ENCODE measurements at places on chromosomes 1 and 21. TPM values are rescaled to one million over a fixed set of nuclear protein-coding genes. Genes with fewer than 3 reads are reported as not detected.

DNA sequence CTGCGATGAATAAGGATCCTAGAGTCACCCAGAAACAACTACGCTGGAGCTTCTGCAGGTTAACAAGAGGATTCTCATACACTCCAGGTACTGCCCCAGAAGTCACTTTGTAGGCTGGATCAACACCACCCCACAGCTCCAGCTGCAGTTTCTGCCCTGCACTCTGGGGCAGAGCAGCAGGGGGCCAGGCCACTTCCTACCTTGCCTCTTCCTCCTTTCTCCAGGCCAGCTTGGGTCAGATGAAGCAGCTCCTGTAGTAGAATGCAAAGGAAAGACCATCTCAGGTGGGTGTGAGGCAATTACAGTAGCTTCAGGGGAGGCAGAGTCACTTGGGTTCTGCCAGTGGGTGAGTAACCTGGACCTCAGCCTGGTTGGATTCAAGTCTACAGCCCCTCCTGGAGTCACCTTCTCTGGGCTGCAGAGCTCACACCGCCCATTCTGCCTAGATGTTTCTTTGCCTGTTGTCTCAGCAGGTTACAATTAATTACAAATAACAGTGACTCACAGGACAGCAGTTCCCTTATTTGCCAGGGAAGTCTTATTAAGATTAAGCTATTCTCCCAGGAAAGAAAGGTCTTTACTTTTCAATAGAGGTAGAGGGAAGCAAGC is 24.4 kb upstream of the BCAR3 start:
- no peaks in the 10 kb centered on the region for H3K36me3 ChIP-seq
- peaks cover 36% of the 10 kb centered on the region for H3K4me1 ChIP-seq
- no peak for DNase-seq
- no peak overlapping the region for H3K27ac ChIP-seq
- H3K4me3 ChIP-seq: no peak overlapping the region

GRCh38 chr1:108117945-108118902 is 81.9 kb downstream of the SLC25A24 start:
- peaks cover 11% of the 10 kb centered on the region for H3K27me3 ChIP-seq
- no peak for DNase-seq
- peaks cover 5% of the 10 kb centered on the region for H3K4me1 ChIP-seq
- H3K4me3 ChIP-seq: no peak overlapping the region
- no peak overlapping the region for H3K27ac ChIP-seq

DNA sequence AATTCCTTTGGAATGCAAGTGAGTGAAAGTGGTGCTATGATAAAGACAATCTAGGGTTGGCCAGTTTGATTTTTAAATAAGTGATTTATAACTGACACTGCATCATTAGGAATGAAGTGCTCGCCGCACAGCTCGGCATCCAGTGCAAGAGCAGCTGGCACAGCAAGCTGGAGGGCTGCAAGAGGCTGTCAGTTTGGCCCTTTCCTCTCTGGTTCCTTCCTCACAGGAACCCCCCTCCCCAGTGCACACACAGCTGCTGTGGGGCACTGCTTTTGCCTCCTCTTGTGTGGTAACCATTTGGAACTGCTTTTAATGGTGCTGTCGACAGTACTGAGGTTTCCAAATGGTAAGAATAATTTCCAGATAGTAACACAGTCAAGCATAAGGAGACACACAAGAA is 10.4 kb upstream of the BCAR3 start:
- DNase-seq: no peak
- H3K36me3 ChIP-seq: no peaks in the 10 kb centered on the region
- H3K4me3 ChIP-seq: no peak overlapping the region
- H3K27ac ChIP-seq: no peak overlapping the region
- H3K27me3 ChIP-seq: peaks cover 15% of the 10 kb centered on the region

GRCh38 chr1:226650236-226650841 is 88.7 kb downstream of the ITPKB start:
- no peaks in the 10 kb centered on the region for H3K27me3 ChIP-seq
- H3K4me3 ChIP-seq: no peak overlapping the region
- no peak for DNase-seq
- H3K27ac ChIP-seq: no peak overlapping the region
- peaks cover 54% of the 10 kb centered on the region for H3K4me1 ChIP-seq

GRCh38 chr1:94579876-94580294 is 38.3 kb upstream of the F3 start:
- H3K4me3 ChIP-seq: no peak overlapping the region
- H3K27me3 ChIP-seq: peaks cover 10% of the 10 kb centered on the region
- H3K4me1 ChIP-seq: no peaks in the 10 kb centered on the region

DNA sequence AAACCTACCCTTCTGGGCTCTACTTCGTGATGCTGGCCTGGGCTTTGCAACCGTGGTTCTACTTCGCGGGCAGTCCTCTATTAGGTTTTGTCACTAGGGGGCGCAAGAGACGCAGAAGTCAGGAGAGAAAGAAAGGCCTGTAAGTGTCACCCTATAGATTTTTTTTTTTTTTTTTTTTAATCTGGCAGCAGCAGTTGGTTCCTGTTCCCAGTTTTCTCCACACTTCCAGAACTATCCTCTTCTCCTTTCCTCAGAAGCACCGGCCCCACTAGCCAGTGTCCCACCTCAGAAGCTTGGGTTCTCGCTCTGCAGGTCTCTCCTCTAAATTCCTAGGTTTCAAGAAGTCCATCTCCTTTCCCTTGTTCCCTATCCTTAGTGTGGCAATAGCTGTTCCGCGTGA is 9.1 kb upstream of the LCE2D start:
- DNase-seq: peak; percentile 87
- H3K27me3 ChIP-seq: peaks cover 18% of the 10 kb centered on the region
- H3K4me3 ChIP-seq: no peak overlapping the region

DNA sequence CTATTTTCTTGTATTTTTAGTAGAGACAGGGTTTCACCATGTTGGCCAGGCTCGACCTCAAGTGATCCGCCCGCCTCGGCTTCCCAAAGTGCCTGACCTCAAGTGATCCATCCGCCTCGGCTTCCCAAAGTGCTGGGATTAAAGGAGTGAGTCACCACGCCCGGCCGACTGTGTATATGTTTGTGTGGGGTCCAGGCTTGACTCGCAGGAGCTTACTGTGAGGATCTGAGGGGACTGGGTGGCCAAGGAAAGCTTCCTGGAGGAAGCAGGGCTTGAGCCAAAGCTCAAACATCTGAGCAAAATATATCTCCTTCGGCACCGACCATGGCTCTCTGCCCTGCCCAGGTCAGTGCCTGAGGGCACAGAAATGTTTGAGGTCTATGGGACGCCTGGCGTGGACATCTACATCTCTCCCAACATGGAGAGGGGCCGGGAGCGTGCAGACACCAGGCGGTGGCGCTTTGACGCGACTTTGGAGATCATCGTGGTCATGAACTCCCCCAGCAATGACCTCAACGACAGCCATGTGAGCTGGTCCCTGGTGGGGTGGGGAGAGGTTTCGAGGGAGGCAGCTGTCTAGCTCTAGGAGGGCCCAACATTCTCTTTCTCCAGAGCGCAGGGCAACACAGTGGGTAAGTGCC is 10.5 kb downstream of the PADI3 start:
- no peaks in the 10 kb centered on the region for H3K36me3 ChIP-seq
- no peak overlapping the region for H3K4me3 ChIP-seq
- H3K27me3 ChIP-seq: peaks cover 7% of the 10 kb centered on the region
- DNase-seq: no peak
- no peaks in the 10 kb centered on the region for H3K4me1 ChIP-seq
- H3K27ac ChIP-seq: no peak overlapping the region

Gene PEX19
- 51.8 TPM for total RNA-seq

Gene SPRR5
- not detected for total RNA-seq

Gene PGLYRP3
- not detected for total RNA-seq

Gene VAMP3
- total RNA-seq: 23.8 TPM

Gene SGIP1
- total RNA-seq: not detected

Measured in activated CD4-positive, alpha-beta T cell treated with anti-CD3 and anti-CD28 coated beads, Interleukin-2, amount 10 ng/mL, durations not matched to agents 24 days and 14 days (primary cell).